ENCODE measurements at places on chromosomes 7 and 10.

GRCh38 chr7:100191775-100192174 lies 14.1 kb downstream of the STAG3 start:
- no peak for DNase-seq

DNA sequence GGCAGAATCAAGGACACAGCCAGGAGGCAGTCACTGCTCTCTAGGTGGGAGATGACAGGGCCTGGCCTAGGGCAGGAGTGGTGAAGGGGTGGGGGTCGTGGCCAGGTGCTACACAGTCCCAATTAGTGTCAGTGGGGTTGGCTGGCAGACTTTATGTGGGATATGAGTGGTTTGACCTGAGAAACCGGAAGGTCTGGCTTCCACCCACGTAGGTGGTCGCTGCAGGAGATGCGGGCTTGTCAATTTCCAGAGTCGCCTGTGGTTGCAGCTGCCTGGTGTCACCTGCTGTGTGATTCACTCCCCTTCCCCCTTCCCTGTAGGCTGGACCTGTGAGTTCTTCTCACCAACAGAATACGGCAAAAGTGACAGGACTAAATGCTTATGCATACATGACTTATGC lies 124.3 kb downstream of the KLF6 start:
- no peak for DNase-seq

- DNase-seq = no peak
These were observed 14.6 kb downstream of the EPHB4 start for GRCh38 chr7:100812729-100813128.

- DNase-seq = no peak
These were observed 132.6 kb downstream of the RGS10 start for GRCh38 chr10:119409906-119410305.

DNA sequence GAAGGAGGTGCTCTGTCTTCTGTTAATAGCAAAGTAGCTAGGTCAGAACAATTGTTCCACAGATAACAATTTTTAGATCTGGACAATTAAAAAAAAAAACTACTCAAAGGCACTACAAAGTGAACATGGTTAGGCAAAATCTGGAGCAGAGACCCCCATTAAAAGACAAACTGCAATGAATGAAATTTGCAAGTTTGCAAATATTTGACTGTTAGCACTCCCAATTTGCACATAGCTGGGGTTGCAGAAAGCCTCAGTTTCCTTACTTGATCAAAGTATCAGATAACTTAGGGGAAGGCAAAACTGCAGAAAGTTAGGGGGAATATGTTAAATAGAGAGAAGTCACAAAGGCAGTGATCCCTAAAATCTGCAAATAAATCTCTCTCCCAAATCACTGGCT lies 68.3 kb downstream of the DGKI start:
- no peak for DNase-seq

DNA sequence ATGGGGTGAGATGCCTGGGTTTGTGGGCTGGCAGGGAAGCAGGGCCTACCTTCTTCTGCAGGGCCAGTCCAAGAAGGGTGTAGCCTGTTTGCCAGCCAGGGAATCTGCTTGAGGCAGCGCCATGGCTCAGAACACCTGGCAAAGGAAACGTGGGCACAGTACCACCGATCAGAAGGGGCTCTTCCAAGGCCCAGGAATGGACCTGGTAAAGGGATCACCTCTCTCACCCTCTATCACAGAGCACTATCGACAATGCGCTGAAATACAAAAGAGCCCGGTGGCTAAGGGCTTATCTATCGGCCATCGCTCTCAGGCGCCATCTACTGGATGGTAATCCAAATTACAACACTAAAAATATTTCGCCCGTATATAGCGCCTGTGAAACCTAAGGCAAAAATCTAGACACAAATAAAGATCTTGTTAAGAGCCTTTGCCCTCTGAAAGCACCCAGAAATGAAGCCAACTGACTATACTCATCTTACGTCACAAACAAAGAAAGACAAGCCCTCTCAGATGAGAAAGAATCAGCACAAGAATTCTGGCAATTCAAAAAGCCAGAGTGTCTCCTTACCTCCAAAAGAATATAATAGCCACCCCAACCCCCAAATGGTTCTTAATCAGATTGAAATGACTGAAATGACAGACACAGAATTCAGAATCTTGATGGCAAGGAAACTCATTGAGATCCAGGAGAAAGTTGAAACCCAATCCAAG lies 217.8 kb upstream of the HPS1 start:
- peak; percentile 9 for DNase-seq

- DNase-seq = no peak
These were observed 151.9 kb downstream of the PKD1L1 start for GRCh38 chr7:47796347-47796746.

GRCh38 chr7:106057204-106057961 lies 54.7 kb downstream of the SYPL1 start:
- DNase-seq = no peak

GRCh38 chr7:47227762-47228177 lies 354.1 kb downstream of the TNS3 start:
- DNase-seq = no peak

DNA sequence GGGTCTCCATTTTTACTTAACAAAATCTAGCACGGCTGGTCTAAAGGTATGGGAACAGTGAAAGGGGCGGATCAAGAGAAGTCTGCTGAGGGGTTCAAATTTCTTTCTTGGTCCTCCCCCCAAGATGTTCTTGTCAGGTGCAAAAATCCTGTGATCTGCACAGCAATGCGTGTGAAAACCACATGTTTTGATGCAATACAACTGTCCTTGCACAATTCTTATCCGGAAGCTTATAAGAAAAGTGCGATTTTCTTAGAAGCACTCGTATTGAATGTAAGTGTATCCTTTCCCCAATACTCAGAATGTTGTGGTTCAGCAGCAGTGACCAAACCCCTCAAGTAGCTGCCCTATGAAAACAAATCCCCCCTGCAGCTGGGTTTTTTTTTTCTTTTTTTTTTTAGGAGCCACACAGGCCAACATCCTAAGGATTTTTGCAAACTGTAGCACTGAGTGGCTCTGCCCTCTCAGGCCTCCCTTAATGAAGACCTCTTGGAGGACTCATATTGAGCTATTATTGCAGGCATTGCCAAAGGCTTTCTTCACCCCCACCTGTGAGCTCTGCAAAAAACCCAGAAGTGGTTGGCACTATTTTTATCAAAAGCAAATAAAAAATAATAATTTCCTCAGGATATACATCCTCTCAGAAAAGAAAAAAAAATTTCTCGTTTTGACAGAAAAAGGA lies 151.9 kb upstream of the ITGB1 start:
- no peak for DNase-seq

DNA sequence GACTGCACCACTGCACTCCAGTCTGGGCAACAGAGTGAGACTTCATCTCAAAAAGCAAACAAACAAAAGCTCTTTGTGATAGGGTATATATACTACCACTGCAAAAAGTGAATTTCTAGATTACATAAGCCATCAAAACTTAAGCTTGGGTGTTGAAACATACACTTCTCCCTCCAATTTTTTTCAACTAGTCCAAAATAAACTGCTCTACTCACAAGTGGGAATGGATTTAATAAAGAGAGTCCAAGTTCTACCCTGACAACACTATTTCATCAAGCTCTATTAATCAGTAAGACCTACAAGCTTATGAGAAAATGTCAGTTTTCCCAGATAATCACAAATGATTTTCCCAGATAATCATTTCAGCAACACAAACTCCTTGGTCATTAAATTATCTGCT lies 82.7 kb downstream of the NT5C2 start:
- DNase-seq = no peak

DNA sequence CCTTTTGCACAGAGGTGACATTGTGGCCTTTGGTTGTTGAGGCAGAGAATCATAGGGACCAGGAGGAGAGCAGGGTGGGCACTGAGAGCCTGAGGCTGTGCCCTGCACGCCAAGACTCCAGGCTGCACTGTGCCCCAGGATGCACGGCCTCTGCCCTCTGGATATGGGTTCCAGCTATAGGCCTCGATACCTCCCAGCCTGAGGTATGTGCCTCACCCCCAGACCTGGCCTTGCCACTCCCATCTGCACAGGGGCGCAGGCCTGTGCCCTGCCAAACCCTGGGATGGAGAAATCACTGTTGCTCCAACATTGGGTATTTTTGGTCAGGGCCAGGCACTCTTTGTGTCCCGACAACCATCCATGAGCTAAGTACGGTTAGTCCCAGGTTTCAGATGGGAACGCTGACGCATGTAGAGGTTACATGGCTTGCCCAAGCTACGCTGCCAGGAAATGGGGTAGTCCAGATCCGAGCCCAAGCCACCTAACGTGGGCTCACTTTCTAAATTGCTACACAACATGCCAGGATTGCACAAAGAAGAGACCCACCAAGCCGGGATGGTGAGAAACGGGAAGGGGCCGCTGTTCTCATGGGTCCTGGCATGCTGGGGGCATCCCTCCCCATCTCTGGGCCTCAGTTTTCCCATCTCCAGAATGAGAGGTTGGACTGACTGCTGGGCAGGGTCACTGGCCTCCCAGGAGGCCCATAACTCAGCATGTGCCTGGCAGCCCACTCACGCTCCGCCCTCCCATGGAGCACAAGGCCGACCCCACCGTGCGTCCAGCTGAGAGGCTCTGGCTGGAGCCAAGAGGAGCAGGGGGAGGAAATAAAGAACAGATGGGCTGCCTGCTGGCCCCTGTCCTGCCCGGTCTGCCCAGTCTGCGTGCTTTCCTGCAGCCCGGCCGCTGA lies 44.2 kb downstream of the ZCCHC24 start:
- no peak for DNase-seq
